ENCODE measurements at places on chromosomes 6 and 20.

DNA sequence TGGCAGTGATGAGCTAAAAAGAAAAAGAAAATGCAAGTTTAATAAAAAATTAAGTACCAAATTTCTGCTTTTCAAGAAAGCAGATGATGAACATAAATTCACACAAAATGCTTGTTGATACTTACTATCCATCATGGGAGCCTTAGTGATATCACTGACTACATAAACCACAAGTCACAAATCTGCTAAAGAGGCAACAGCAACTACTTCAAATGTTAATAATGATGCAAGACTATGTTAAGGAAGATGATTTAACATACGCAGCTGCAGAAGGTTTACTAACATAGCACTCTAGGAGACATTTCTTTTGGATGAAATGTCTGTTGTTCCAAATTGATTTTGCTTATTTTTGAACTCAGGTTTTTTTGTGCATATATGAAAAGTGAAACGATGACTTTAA lies 18.6 kb downstream of the FYN start:
- DNase-seq = no peak

DNA sequence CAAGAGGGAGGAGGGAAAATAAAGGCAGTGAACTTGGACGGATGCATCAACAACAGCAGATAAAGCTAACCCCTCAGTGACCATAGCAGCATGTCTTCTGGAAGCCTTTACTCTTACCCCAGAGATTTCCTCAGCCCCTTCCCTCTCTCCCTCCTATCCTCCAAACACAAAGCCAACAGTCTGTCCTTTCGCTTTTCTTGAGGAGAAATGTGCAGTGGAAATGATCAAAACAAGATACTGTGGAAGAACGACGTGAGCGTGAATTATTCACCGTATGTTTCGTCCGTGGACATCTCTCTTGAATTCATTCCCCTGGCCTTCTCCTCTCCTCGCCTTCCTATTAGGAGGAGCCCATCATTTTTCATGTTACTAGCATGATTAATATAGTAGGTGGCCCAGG lies 8.5 kb downstream of the NRN1 start:
- DNase-seq = no peak

DNA sequence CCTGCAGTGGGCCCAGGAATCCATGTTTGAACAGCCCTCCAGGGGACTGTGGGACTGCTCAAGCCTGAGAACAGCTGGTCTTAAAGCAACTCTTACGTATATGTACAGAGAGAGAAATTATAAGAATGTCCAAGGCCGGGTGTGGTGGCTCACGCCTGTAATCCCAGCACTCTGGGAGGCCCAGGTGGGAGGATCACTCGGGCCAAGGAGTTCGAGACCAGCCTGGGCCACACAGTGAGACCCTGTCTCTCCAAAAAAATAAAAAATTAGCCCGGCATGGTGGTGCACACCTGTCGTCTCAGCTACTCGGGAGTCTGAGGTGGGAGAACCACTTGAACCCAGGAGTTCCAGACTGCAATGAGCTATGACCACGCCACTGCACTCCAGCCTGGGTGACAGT lies 134.0 kb downstream of the DTNBP1 start:
- DNase-seq = no peak

GRCh38 chr20:41180599-41181333 lies 43.4 kb downstream of the PLCG1 start:
- DNase-seq = no peak

DNA sequence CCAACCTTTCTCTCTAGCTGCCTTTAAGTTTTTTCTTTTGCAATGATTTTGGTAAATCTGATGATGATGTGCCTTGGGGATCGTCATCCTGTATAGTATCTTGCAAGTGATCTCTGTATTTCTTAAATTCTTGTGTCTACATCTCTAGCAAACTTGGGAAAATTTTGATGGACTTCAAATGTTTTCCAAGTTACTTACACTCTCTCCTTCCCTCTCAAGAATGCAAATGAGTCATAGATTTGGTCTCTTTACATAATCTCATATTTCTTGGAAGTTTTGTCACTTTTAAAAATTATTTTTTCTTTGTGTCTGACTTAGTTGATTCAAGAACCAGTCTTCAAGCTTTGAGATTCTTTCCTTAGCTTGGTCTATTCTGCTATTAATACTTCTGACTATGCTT lies 176.4 kb downstream of the TBC1D32 start:
- no peak for DNase-seq

DNA sequence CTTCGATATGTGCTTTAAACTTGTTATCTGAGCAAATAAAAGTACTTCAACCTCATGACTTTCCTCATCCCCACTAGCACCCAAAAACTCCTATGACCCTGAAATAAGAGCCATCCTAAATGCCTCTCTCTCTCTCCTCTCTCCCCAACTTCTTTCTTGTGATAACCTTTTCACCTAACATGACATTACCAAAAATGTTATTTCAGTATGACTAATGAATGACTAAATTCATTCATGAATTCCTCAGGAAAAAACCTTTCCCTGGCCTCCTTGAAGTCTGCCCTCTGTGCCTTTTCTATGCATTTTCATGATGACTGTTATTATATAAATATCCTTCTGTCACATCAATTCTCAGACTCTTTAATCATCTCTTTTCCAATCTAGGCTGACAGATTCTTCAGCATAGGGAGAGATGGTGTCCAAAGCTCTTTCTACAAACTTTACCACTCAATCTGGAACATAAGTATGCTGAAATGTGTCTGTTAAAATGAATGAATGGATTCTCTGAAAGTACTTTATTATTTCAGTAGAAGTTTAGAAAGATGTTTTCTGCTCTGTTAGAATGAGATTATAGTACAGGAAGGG lies 114.3 kb upstream of the GGTLC1 start:
- DNase-seq = no peak

- no peak for DNase-seq
Measured at GRCh38 chr6:27867051-27867944, 44.9 kb downstream of the OR2B2 start.

DNA sequence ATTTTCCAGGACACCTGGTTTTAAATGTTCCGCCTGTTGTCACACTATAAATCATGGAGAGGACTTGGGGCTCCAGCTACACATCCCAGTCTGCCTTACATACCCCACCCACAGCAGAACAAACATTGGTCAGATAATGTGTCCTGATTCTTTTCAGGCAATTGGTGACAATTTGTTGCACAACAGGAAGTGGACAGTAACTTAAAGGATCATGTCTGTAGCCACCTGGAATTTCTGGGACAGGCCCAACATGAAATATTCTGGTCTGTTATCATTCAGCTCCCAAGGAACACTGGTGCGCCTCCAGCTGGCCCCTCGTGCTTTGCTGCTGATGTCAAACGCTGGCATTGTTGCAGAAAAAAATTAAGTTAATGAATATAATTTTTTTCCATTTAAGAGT lies 117.2 kb downstream of the SOBP start:
- no peak for DNase-seq

- no peak for DNase-seq
Measured at GRCh38 chr20:6282642-6283041, 159.8 kb upstream of the FERMT1 start.

GRCh38 chr6:3014675-3015066 lies 15.0 kb downstream of the NQO2 start:
- DNase-seq = no peak

DNA sequence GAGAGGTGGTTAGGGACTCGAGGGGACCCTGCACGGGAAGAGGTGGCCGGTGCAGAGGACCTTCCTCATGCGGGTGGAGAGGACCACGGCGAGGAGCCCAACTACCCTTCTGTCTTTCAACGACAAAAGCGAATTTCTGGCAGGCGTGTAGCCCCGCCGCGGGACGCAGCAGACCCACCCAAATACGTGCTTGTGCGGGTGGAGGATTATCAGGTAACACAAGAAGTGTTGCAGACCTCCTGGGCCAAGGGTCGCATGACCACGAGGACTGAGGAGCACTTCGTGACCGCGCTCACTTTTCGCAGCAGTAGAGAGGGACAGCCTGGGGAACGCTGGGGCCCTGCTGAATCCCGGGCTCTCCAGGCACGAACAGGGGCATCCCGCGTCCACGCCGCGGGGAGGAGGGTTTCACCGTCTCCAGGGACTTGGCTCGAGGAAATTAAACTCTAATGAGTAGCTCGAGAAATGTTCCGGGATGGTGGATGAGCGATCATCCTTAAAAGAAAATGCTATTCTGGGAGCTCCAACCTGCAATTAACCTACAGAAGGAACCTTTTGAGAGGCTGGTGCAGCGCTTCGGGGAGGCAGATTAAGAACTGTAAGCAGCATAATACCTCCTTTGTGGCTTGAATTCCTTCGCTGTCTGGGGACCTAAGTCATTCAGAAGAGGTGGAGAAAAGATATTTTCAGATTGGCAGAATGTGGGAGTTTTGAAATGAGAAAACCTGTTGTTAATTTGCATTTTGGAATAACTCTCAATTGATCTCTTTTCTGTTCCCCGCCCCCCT lies 804 bp downstream of the C6orf141 start:
- DNase-seq = no peak

DNA sequence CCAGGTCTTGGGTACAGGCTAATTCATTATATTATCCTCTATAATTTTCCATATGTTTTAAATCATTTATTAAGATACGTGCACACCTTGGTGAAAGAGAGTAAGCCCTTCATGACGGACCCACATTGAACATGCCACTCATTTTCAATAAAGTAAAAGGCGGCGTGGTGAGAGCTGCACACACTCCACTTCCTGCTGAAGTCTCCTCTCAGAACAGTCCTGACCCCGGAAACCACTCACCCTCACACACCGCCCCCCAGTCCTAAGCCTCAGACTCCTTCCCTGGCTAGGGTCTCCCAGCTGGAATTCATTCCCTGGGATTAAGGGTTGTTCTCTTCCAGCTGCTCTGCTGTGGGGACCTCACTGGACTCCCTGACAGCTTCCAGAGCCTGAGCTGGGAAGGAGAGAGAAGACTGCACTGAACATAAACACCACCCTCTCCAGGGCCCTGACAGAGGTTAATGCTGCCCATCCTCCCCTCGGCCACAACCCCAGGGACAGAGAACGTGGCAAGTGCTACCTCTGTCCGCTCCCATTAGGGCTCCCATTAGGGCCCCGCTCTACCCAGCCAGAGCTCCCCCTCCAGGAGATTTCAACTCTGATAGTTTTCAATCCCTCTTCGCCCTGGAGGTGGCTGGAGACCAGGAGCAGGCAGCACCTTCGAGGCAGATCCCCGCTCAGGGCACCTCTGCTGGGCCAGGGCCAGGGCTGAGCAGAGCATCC lies 24.8 kb downstream of the GRM4 start:
- DNase-seq = no peak

- no peak for DNase-seq
Measured at GRCh38 chr6:147204843-147205311, 660 bp downstream of the STXBP5 start.
